ENCODE measurements at places on chromosomes 3 and 15.

GRCh38 chr15:95068701-95069521 lies 837.5 kb downstream of the MCTP2 start:
- DNase-seq: no peak

GRCh38 chr15:31373096-31373865 lies 46.6 kb downstream of the KLF13 start:
- DNase-seq: no peak

DNA sequence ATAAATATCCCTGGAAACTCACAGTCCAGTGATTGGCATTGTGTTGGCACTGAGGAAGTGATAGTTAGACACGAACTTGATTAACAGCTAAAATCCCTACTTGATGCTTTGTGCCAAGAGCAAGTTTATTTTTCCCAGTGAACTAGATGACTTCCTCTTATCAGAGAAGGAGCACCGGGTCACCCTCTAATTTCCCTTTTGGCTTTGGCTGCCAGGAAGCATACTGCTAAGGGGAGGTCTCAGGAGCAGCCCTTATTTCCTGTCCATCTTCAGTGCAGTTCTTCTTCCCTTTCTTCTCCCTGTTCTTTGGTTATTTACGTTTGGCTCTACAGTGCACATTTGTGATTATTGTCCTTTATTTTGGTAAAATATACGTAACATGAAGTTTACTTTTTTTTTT lies 13.0 kb downstream of the FBLN2 start:
- DNase-seq: no peak

- DNase-seq: no peak
Observed at GRCh38 chr3:135364676-135365075, 569.6 kb downstream of the EPHB1 start.

Measured in activated CD4-positive, alpha-beta T cell treated with anti-CD3 and anti-CD28 coated beads for 36 hours (primary cell).